ENCODE measurements at places on chromosomes 13 and 19.

GRCh38 chr19:44571830-44572580 is 41.4 kb upstream of the IGSF23 start:
- DNase-seq = no peak

- DNase-seq = no peak
Observed at GRCh38 chr13:22698467-22698866, 482.3 kb upstream of the SGCG start.

DNA sequence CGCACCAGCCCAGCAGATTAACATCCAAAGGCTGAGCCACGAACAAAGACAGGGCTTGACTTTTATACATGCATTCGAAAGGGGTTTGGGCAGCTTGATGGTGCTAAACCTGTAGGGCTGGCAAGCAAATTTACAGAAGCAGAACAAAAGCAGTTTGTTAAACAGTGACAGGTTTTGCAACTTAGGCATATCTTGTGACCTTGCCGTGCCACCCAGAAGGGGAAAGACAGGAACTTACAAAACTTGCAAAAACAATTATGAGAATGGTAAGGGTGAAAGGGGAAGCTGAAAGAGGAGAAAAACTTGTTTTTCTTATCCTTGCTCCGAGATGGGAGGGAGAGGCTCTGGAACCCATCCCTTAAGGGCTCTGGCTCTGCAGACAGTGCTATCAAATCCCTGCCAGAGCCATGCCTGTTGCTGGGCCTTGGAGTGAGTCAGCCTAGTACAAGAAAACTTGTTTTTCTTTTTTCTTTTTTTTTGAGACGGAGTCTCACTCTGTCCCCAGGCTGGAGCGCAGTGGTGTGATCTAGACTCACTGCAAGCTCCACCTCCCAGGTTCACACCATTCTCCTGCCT is 1325.2 kb upstream of the PRR20A start:
- DNase-seq = no peak

- no peak for DNase-seq
Observed at GRCh38 chr13:22141716-22142115, 470.8 kb downstream of the FGF9 start.

DNA sequence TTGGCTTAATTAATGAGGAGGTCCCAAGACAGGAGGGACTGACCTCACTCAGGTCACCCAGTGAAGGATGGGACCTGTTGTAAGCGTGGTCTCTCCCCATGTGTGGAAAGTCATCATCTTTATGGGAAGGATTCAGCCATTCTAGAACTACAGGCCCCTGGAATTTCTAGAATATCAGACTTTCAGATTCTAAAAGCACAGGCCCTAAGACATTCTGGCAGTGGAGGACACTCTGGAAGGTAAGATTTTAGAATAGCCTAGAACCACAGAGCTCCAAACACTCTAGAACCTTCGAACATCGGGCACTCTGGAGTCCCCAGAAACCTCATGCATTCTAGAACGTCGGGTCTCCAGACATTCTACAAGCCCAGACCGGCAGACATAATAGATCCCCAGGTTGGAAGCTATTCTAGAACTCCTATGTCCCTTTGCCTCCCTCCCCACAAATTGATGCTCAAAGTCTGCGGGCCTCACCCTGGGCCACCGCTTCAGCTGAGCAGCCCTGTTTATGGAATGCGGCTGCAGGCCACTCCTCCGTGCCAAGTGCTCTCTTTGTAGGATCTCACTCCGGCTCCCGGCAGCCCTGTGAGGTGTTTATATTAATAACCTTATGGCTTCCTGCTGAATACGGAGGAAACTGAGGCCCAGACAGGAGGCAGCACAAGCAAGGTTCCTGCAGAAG is 1.9 kb upstream of the KLK15 start:
- no peak for DNase-seq

DNA sequence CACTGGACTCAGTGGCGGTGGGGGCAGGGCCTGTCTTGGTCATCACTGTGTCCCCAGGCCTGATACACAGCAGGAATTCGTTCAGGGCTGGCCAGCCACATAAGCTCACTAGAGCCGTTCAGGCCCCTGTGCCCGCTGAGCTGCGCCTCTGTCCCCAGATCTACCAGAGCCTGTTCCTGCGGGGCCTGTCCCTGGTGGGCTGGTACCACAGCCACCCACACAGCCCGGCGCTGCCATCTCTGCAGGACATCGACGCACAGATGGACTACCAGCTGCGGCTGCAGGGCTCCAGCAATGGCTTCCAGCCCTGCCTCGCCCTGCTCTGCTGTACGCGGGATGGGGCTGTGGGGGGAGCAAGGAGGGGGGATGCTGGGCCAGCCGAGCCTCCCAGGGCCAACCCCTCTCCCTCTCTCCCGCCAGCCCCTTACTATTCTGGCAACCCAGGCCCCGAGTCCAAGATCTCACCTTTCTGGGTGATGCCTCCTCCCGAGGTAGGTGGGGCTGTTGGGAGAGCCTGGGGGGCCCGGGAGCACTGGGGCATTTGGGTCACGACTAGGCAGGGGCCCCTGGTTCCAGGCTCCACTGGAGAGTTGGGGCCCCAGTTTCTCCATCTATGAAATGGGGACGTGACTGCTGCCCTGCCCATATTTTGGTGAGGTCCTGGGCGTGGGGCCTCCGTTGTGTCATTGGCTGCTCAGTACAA is 13.9 kb downstream of the MPND start:
- no peak for DNase-seq

DNA sequence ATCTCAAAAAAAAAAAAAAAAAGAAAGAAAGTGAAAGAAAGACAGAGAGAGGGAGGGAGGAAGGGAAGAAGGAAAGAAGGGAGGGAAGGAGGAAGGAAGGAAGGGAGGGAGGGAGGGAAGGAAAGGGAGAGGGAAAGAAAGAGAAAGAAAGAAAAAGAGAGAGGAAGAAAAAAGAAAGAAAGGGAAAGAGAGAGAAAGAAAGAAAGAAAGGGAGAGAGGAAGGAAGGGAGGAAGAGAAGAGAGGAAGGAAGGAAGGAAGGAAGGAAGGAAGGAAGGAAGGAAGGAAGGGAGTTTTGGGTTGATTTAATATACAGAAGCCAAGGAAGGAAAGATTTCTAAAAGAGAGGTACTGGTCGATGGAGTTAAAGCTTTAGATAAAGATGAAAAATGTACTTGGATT is 28.8 kb downstream of the DEDD2 start:
- no peak for DNase-seq

- DNase-seq = no peak
Observed at GRCh38 chr19:45424191-45425058, 708 bp upstream of the ERCC1 start.

- no peak for DNase-seq
Observed at GRCh38 chr19:4201798-4202197, 19.3 kb downstream of the ANKRD24 start.

GRCh38 chr13:63377986-63378385 is 1962.3 kb upstream of the PCDH20 start:
- no peak for DNase-seq

DNA sequence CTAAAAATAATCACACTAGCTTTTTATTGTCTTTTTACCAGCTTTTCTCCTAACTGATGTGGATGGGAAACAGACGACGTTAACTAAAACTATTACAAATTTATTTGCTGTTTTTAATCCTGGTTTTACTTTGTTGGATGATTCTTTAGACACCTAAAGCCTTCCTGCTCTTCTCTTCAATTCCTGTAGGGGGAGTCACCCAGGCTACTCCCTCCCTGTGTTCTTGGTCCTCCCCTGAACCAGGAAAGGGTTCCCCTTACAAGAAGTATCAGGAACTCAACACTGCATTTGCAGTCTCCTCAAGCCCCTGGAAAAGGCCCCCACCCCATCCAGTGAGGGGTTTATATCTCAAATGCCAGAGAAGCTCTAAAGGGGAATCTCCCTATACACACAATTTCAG is 206.1 kb downstream of the SUCLA2 start:
- no peak for DNase-seq

- DNase-seq = peak; percentile 91
Observed at GRCh38 chr13:73765651-73766384, 368.4 kb downstream of the KLF12 start.

DNA sequence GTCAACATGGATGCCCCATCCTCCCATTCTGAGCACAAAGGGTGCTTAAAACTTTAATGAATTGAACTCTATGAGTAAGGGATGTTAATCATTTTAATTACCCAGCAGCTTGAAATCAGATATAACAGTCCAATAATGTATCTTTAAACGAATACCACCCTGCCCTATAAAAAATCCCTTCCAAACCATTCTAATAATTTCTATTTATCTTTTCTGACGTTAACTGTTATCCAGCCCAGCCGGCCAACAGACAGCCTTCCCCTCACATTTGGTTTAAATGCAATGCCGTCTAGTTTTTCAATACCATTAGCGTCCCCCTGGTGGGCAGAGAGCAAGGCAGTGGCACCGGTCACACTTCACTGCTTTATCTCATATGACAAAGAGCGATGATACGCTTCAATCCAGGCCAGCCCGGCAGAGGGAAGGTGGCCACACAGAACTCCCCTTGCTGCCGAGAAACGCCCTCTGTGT is 402.2 kb upstream of the ZNF507 start:
- peak; percentile 44 for DNase-seq

DNA sequence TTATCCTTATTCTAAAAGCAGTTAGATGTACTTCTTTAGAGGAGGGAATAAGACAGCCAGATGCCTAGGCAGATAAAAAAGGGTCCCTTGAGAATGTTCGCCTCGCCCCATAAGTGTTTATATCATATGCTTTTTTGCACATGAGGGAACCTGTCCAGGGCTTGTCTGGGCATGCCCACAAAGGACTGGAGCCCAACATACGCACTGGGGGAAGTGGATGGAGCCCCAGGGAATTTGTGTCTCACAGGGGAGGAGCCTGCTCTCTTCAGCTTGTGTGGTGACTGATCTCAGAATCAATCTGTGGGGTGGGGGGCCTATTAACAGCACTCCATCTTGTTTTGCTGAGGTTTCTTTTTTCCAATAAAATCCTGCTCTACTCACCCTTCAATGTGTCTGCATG is 22.6 kb downstream of the MED4 start:
- DNase-seq = no peak

- DNase-seq = no peak
Observed at GRCh38 chr13:33794576-33794975, 23.4 kb upstream of the RFC3 start.

DNA sequence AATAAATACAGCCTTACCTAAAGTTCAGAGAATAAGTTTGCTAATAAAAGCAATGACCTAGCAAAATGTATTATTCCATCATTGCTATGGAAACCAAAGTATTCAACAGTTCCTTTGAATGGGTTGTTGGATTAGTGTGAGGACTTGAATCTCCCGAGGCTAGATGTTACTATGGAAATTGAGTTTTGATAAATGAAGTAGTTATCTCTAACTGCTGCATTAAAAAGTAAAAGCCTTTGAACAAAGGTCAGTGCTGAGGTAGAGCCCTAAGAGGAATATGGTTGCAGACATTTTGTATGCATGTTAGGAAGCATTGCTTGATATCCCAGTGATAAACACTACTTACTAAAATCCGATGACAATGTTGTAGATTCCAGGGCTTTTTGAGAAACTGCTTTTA is 6.2 kb downstream of the KLF5 start:
- no peak for DNase-seq

DNA sequence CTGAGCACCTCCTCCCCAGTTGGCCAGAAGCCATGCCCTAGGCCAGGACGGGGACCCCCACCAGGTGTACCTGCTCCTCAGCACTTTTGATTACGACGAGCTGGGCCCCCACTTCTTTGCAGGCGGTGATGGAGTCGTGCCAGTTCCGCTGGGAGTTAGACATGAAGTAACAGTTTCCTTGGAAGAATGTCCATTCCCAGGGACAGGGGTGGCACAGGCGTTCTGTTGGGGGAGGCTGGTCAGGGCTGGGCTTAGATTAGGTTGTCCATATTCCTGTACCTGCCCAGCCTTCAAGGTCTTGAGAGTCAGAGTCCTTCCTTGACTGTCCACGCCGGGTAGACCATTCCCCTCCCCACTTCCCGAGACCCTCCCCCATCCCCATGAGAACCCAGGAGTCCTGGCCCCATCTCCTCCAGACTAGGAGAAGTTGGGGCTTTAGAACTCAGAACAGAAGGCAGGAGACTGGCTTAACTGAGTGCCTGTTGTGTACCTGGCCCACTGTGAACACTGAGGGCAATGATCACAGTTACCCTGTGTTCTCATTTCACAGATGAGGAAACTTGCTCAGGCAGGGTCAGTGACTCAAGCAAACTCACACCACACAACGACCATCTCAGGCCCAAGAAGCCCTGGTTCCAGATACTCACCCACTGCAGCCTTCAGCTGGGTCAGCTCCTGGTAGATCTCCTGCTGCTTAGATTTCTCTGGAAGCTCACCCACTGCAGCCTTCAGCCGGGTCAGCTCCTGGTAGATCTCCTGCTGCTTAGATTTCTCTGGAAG is 2.3 kb downstream of the CD209 start:
- no peak for DNase-seq

DNA sequence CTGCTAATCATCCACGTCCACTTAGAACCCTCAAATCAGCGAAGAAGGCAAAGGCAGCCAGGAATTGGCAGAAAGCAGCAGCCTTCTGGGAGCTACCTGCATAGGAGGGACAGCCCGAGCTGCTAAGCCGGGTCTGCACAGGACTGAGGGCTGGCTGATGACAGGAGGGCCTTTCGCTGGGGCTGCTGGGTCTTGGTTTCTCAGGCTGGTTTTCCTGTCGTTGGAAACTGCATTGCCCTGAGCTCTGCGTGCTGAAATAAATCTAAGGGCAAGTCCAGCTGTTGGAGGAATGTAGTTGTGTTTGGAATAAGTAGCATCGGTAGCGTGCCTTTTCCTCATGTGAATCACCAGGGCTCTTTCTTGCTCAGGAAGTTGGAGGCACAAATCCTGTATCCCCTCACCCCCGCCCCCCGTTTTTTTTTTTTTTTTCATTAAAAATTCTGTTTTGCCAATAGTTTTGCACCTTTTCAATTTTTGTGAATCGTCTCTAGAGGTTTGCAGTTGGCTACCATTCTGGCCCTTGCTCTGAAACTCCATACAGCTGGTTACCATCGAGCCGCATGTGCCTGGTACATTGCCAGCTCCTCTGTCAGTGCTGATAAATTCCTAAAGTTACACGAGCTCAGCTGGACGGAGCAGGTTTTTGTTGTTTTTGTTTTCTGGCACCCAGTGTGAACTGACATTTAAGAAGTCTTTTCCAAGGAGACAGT is 193.9 kb upstream of the RNF113B start:
- DNase-seq = no peak

- no peak for DNase-seq
Observed at GRCh38 chr13:98999639-98999952, 21.7 kb upstream of the DOCK9 start.

DNA sequence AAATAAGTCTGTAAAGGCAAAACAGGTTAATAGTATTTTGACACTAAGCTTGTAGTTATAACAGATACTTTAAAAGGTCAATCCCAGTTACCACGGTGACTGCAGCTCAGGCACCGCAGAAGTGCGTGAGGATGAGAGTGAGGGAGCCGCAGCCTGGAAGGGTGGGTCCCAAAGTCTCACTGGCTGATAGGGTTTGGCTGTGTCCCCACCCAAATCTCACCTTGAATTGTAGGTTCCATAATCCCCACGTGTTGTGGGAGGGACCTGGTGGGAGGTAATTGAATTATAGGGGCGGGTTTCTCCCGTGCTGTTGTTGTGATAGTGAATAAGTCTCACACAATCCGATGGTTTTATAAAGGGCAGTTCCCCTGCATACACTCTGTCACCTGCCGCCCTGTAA is 40.0 kb upstream of the GAS6 start:
- DNase-seq = no peak
